Activated CD4-positive, alpha-beta T cell treated with anti-CD3 and anti-CD28 coated beads for 36 hours (primary cell): ENCODE measurements at places on chromosomes 2 and 18. TPM values are rescaled to one million over a fixed set of nuclear protein-coding genes. Genes with fewer than 3 reads are reported as not detected.

PSD4 gene
- 274 TPM for total RNA-seq

- peak overlapping the region; percentile 53 for H3K27ac ChIP-seq
- peaks cover 36% of the 10 kb centered on the region for H3K4me1 ChIP-seq
- DNase-seq = no peak
- no peak overlapping the region for H3K4me3 ChIP-seq
Observed at GRCh38 chr2:47070155-47070919, 84.8 kb downstream of the STPG4 start.

GRCh38 chr2:196219671-196220070 is 48.3 kb upstream of the STK17B start:
- no peak overlapping the region for H3K4me3 ChIP-seq
- peaks cover 10% of the 10 kb centered on the region for H3K36me3 ChIP-seq
- no peak overlapping the region for H3K27ac ChIP-seq
- peaks cover 75% of the 10 kb centered on the region for H3K4me1 ChIP-seq
- DNase-seq = no peak

FSIP2 gene
- 0.05 TPM for total RNA-seq

UNC80 gene
- not detected for total RNA-seq

GRCh38 chr2:60954139-60954538 is 63.4 kb upstream of the PEX13 start:
- peaks cover 19% of the 10 kb centered on the region for H3K36me3 ChIP-seq
- H3K27me3 ChIP-seq = no peaks in the 10 kb centered on the region
- H3K4me1 ChIP-seq = peaks cover 11% of the 10 kb centered on the region
- H3K4me3 ChIP-seq = no peak overlapping the region

CLEC4F gene
- not detected for total RNA-seq

VIL1 gene
- not detected for total RNA-seq

- H3K4me1 ChIP-seq = peaks cover 86% of the 10 kb centered on the region
- no peaks in the 10 kb centered on the region for H3K27me3 ChIP-seq
- H3K36me3 ChIP-seq = no peaks in the 10 kb centered on the region
- peak overlapping the region; percentile 85 for H3K27ac ChIP-seq
- peak; percentile 86 for DNase-seq
Observed at GRCh38 chr2:227460070-227460485, 11.9 kb upstream of the AGFG1 start.

- H3K36me3 ChIP-seq = peaks cover 44% of the 10 kb centered on the region
- H3K27me3 ChIP-seq = no peaks in the 10 kb centered on the region
- peaks cover 8% of the 10 kb centered on the region for H3K4me1 ChIP-seq
- no peak overlapping the region for H3K4me3 ChIP-seq
- no peak overlapping the region for H3K27ac ChIP-seq
- no peak for DNase-seq
Observed at GRCh38 chr2:127985735-127986134, 42.1 kb downstream of the SAP130 start.

RAX gene
- not detected for total RNA-seq

TXNL4A gene
- total RNA-seq = 194 TPM
